COR-L47 (cell line): ENCODE measurements at places on chromosomes 3 and 15.
A peak's percentile ranks its signal among the peaks of the same experiment; 100 is the strongest.

- no peak for DNase-seq
Observed at GRCh38 chr15:97386940-97387339, 573.6 kb upstream of the ARRDC4 start.

GRCh38 chr15:62393196-62393595 is 228.1 kb upstream of the C2CD4B start:
- DNase-seq: no peak

DNA sequence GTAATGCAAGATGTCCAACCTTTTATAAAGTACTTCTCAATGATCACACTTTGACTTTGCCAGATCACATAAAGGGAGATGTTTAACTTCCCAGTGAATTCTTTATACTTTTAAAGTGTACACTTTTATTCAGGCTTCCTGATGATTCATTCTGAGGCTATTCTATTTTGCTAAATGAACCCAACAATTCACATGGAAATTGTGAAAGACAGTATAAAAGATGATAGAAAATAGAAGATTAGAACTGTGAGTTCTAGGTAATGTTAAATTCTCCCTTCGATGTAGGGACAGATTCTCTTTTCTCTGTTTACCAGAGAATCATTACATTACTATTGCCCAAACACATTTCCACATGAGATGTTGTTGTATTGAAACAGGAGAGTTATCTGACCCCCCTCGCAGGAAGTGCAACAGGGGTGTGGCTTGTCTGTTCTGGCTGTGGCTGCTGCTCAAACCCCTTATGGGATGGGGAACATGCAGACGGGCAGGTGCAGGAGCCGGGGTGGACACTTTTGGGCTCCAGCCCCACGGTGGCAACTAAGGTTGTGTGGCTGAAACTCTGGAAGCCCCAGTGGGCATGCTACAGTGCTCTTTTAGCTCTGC is 131.3 kb upstream of the LRTM1 start:
- no peak for DNase-seq

DNA sequence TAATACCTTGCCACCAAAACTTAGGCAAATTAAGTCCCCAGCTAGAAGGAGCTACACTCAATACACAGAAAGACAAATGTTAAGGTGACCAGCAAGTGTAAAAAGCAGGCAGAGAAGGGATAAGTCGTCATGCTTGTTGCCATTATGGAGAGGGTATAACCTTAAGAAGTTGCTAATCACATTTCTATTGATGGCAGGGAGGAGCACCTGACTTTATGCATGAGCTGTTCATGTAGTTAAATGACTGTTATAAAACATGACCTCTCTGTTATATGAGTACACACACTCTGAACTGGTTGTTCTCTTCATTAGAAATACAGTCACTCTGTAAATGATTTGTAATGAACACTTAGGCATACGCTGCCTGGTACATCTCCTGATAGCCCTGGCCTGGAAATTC is 6.6 kb upstream of the CCNL1 start:
- DNase-seq: no peak

DNA sequence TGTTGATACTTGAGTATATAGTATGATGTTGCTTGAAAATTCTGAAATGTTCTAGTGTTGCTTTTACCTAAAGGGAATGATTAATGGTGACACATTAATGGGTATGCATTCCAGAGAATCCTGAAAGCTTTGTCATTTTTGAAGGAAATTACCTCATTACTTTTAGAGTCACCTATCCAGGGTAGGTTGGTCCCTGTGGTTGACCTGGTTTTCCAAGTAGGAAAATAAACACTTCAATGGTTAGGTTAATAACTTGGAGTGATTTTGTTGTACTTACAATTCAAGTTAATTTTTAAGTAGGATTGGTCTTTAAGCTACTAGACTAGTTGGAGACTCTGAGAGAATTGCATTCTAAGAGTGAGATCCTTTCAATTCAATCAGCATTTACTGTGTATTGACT is 31.0 kb downstream of the MITF start:
- no peak for DNase-seq

DNA sequence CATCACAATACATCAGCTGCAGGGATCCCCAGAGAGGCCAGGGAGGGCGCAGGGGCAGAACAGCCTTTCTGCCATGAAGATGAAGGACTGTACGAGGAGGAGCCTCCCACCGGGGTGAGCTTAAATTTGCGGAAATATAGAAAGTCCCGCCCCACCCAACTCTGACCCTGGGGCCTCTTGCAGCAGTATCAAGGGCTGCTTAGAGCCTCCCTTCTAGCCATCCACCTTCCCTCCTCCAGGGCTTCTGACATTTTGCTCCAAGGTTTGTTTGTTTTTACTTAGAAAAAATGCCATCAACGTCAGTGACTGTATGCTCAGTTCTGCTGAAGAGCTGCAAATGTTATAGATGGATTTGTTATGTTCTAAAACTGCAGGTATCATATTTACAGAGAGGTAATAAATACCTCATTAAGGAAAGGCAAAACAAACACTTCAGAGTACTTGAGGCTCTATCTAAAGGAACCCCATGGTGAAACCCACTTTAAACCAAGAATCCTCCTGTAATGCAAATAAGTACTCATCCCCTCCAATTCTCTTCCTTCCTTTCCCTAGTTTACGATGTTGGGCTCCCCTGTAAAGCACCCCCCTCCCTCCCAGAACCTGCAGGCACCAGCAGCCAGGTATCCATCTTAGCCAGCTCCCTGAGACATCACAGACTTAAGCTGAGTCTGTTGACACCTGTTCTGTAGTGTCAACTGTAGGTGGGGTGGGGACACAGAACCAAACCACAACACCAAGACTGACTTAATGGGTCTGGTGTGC is 30.5 kb downstream of the RFTN1 start:
- peak; percentile 53 for DNase-seq

- peak; percentile 8 for DNase-seq
Observed at GRCh38 chr15:46304321-46304720, 669.5 kb downstream of the SQOR start.

DNA sequence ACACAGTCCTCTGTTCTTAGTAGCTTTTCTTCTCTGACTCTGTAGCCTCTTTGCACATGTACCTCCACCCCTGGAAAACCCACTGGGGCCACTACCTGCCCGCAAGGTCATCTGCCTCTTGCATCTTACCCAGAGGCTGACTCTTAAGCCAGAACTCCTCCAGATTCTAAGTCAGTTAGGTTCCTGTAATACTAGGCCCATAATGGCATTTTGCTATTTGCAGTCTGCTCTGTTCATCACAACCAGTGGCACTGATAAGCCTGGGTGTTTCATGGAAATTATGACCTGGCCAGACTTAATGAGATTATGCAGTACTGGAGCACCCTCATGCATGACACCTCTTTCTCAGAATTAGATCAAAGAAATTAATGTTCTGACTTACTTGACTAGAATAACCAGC is 31.7 kb upstream of the ATG7 start:
- DNase-seq: no peak
